ENCODE measurements at places on chromosomes 2 and 18.
A peak's percentile ranks its signal among the peaks of the same experiment; 100 is the strongest.

DNA sequence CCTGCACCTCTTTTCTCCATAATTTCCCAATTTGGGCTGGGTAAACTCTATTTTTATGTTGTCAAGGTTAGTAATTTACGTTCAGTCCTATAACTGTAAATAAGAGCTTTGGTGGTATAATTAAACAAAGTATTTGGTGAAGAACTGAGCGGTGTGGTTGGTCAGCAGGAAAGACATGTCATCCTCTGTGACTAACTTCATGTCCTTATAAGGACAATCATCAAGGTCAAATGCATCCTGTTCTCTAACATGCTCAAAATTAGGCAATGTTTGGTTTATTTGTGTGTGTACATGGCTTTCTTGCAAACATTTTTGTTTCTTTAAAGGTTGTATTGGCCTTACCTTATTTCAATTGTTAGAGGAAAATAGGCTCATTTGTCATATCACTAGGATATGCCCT is 121.5 kb upstream of the NABP1 start:
- no peak for DNase-seq

DNA sequence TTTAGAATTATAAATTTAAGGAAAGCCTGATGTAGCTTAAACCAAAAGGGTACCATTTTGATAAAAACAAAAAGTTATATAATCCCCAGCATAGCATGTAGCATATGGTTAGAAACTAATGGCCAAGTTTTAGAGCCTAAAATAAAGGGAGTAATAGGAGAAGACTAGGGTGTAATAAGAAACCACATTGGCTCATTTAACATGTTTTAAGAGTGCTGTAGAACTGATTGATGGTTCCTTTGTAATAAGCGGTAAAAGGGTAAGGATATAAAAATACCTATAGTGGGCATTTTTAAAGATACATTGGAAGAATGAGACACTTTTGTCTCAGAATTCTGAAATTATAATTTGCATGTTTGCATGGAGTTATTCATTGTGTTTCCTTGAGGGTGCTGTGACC is 1.9 kb downstream of the PSMA8 start:
- no peak for DNase-seq

GRCh38 chr2:26696351-26696816 is 3.9 kb downstream of the KCNK3 start:
- no peak for DNase-seq

DNA sequence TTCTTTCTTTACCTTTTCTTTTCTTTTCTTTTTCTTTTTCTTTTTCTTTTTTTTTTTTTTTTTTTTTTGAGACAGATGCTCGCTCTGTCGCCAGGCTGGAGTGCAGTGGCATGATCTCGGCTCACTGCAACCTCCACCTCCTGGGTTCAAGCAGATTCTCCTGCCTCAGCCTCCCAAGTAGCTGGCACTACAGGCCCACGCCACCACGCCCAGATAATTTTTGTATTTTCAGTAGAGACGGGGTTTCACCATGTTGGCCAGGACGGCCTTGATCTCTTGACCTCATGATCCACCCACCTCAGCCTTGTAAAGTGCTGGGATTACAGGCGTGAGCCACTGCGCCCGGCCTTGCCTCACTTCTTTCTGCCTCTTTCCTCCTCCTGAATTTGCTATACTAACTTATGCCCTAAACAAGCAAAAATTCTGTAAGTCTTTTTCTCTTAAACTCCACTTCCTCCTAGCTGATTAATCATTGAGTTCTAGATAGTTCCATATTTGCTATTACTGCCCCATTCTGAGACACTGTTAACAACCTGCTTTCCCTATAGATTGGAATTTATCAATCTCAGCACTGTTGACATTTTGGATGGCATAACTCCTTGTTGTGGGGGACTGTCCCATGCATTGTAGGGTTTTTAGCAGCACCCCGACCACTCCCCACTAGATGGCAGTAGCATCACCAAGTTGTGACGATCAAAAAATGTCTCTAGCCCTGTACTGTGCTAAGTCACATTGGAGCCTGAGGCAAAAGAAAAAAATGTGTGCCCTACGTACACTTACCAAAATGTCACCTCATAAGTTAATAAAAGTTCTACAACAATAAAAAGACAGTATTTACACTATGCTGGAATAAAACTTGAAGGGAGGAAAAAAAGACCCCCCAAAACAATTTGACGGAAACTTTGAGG is 16.4 kb upstream of the THADA start:
- DNase-seq = peak; percentile 76

DNA sequence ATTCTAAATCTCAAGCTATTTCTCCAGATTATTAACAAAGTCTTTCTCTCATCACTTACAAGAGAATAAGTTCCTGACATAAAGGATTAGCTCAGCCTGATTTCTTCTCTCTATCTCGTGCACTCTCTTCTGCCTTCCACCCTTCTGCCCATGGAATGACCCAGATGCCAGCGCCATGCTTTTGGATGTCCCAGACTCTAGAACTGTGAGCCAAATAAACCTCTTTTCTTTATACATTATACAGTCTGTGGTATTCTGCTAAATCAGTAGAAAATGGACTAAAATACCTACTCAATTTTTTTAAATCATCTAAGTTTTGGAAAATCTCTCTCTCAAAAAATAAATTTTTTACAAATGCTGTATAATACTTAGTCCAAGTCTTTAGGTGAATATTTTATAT is 218.6 kb downstream of the EXOC6B start:
- no peak for DNase-seq

GRCh38 chr2:239005586-239005985 is 157.7 kb downstream of the TWIST2 start:
- DNase-seq = no peak

- no peak for DNase-seq
These were observed 63.1 kb downstream of the EPAS1 start for GRCh38 chr2:46360303-46360702.

- no peak for DNase-seq
These were observed 12.6 kb upstream of the D2HGDH start for GRCh38 chr2:241721852-241722251.

- no peak for DNase-seq
These were observed 13.6 kb upstream of the PROC start for GRCh38 chr2:127404466-127405254.

DNA sequence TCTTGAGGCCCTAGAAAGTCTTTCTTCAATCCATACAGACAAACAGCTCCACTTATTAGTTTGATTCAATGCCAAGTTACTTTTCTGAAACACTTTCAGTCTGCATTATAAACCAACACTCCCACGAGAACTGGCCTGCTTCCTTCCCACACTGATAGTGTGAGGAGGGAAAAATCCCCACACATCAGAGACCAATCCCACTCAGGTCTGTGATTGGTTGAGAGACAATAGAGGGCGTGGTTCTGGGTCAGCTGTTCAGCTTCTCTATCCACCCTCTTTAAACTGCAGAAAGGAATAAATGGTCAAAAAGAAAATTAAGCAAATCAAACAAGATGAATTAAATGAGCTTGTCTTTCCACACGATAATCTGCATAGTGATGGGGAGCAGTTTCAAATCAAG is 152.5 kb downstream of the NRP2 start:
- no peak for DNase-seq

GRCh38 chr18:7646174-7646886 is 79.2 kb downstream of the PTPRM start:
- DNase-seq = no peak

DNA sequence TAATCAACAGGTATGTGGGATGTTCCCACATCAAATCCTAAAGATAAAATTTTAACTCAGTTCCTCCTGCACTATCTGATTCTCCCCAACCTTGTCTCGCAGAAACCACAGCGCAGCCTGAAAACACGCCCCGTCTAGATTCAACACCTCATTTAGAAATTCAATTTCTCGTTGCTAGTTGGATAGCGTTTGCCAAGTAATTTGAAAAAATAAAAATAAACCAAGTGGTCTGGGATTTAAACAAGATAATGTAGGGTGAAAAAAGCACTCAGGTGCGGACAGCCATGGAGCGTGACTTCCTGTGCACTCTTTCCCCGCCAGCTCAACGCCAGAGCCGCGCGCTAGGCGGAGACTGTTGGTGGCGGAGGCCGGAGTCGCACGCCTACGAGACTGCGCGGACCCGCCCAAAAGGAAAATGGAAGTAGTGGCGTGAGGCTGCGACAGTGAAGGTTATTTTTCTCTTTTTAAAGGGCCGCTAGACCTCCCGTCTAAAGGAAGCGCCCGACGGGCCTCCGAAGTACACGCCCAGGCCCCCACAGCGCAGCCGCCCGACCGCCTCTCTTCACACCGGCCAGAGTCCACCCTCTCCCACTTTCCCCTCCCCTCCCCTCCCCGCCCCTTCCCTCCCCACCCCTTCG is 615 bp upstream of the CCNT2 start:
- DNase-seq = no peak

DNA sequence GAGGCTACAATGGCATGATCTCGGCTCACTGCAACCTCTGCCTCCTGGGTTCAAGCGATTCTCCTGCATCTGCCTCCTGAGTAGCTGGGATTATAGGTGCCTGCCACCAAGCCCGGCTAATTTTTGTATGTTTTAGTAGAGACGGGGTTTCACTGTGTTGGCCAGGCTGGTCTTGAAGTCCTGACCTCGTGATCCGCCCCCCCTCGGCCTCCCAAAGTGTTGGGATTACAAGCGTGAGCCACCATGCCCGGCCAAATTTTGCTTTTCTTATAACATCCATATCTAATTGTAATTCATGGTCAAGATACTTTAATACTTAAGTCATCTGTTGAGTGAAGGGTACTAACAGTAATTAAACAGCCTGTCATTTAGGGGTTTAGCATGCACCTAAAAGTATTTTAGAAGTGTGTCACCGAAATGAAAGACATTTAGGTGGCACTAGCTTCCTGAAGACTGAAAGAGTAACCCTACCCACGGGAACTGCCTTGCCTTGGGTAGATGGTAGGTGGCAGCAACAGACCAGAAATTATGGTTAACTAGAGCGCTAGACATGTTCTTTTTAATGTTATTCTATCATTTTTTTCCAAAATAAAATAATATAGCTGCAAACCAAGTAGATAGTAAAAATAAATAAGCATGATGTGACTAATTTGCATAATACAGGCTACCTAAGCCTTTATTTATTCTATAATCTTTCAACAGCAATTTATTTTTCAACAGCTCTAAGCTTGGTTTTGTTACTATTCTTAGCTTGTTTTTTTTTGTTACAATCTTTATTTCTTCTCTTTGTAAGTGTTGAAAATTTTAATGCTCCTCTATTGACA is 8.6 kb upstream of the ACYP2 start:
- DNase-seq = no peak

Measured in left hindlimb (tissue), 1 donor.